ENCODE measurements at places on chromosomes 16 and 17.

- DNase-seq, result no peak
Observed at GRCh38 chr17:58378733-58379510, 26.9 kb upstream of the SUPT4H1 start.

DNA sequence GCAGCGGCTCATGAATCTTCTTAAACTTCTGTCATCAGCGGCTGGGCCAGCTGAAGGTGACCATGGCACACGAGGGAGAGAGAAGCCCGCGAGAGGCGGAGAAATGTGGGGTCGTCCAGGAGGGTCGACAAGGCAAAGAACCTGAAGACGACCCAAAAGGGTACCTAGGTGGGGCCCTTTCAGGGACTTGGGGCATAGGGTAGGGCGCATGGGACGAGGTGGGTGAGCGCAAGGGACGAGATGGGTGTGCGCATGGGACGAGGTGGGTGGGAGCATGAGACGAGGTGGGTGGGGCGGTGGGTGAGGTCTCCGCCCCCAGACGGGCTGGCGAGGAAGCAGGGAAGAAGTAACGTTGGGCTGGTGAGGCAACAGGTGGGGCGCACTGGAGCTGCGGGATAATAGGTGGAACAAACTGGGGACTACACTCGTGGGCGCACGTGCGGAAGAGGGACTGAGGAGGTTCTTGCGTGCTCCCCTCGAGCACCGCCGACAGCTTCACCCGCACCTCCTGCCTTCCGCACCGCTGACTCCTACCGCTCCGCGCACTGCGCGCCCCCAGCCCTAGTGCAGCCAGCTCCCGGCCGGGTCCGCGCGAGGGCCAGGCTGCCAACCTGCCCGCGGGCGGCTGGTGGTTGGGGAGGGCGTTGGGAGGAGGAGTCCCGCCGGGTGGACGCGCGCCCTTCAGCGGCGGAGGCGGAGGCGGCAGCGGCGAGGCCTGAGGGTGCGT, 23.2 kb upstream of the CRYM start:
- DNase-seq, result peak; percentile 78

DNA sequence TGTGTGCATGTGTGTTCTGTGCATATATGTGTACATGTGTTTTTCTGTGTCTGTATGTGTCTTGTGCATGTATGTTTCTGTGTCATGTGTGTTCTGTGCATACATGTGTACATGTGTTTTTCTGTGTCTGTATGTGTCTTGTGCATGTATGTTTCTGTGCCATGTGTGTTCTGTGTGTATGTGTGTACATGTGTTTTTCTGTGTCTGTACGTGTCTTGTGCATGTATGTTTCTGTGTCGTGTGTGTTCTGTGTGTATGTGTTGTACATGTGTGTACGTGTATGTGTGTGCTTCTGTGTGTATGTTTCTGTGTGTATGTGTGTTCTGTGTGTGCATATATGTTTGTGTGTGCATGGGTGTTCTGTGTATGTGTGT, 8.4 kb upstream of the RAB37 start:
- no peak for DNase-seq

DNA sequence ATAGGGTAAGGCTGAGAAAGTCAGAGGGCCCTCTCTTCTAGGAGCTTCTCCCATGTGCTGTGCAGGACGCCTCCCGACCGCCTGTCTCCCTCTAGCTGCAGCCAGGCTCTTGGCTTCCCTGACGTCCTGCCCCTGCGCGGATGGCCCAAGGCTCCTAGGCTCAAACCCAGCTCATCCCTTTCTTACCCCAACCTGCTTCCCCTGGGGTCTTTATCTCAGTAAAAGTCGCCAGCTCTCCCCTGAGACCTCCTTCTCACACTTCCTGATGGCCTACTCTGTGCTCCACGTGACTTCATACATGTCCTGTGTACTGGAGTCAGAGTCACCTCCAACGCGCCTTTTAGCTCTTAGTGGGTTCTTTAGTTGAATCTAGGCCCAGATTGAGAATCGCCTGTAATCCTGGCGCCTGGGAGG, 1.1 kb upstream of the ZNF747 start:
- DNase-seq, result peak; percentile 73

- no peak for DNase-seq
Observed at GRCh38 chr16:23182679-23183542, at the start of gene SCNN1G. SCNN1G (plus strand) TSS chr16:23182745; CDS start chr16:23186272, 3,527 bp downstream.

All from SW 1271 (cell line).